ENCODE measurements at places on chromosomes 1 and 21.

GRCh38 chr1:64536836-64537490, 67.0 kb downstream of the CACHD1 start:
- no peak for DNase-seq

GRCh38 chr21:35326677-35327076, 277.6 kb upstream of the RUNX1 start:
- DNase-seq = no peak

GRCh38 chr1:30919025-30919881, 10.7 kb upstream of the SDC3 start:
- no peak for DNase-seq

GRCh38 chr1:219744652-219745469, 132.0 kb upstream of the ZC3H11B start:
- no peak for DNase-seq

DNA sequence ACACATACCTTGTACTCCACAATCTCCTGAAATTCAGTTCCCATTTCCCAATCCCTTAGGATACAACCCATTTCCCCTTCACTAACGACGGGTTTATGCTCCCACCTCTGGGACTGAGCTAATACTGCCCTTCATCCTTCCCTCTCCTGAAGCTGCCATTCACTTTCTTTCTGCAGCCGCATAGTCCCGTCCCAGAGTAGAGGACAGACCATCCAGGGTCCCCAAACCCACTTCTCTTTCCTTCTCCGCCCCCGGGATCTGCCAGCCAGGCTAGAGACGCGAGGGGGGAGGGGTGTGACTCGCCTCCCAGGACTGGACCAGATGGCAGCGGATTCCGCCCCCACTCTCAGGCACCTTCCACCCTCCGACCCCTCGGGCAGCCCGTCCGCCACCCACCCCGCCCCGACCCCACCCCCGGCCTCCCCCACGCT, 679 bp downstream of the ABL2 start:
- DNase-seq = peak; percentile 23

GRCh38 chr1:224245188-224245587, 62.1 kb downstream of the DEGS1 start:
- DNase-seq = no peak

DNA sequence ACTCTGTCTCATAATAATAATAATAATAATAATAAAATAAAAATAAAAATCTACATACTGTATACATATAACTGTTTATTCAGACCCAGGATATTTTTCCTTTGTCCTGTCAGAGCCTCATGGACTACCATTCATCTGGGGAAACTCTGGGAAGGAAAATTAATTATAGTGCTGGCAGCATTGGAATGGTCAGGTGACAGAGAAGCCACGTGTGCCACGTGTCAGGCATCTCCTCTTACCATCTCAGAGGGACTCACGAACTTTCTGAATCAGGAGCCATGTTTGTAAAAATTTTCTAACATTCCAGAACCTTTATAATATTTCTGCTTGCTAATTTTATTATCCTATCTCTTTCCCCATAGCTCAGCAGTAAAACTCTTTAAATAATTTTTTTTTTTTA, 97.8 kb upstream of the HNRNPU start:
- DNase-seq = no peak

DNA sequence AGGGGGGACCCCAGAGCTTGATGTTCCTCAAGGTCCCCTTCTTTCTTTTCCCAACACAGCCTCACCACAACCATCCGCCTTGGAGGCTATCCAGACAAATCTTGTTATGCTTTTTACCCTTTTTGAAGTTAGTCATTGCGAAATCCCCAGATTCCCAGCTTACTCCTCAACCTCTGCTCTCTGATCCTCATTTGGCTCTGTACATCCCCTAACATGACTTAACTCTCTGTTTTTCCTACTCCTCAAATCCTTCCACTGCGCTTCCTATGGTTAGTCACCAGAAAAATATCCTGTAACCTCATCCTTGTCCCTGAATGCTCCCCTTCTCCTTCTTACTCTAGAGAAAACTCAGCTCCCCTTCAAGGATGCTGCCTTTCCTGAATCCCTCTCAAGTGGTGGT, 189.1 kb upstream of the POU3F1 start:
- no peak for DNase-seq

- DNase-seq = no peak
Observed at GRCh38 chr1:60888126-60888525, 194.2 kb upstream of the NFIA start.

GRCh38 chr1:225454733-225455132, 26.9 kb upstream of the LBR start:
- peak; percentile 71 for DNase-seq

DNA sequence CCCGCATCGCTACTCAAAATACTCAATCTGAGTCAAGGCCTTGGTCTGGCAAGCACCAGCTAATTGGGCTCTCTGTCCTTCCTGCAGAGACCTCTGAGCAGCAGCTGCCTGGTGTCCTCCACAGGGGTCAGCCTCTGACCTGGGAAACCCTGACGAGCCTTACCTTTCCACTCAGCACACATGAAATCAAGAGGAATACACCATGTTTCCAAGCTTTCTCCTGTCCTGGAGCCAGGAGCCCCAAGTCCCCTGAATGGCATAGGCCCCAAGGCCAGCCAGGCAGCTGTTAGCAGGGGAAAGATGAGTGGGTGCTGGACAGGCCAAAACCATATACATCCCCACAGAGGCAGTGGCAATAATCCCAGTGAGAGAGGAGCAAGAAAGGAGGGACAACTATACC, 27.2 kb upstream of the TSPEAR start:
- DNase-seq = no peak

- no peak for DNase-seq
Observed at GRCh38 chr1:223225481-223225880, 82.4 kb upstream of the TLR5 start.

DNA sequence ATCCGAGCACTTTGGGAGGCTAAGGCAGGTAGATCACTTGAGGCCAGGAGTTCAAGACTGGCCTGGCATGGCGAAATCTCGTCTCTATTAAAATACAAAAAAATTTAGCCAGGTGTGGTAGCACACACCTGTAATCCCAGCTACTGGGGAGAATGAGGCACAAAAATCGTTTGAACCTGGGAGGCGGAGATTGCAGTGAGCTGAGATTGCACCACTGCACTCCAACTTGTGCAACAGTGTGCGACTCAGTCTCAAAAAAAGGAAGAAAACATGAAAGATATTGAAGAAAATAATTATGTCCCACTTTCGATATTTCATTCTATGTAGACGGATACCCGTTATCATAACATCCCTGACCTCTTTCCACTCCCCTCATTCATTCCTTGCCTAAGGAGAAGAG, 19.2 kb downstream of the TUT4 start:
- no peak for DNase-seq

GRCh38 chr1:9612871-9613624, 24.3 kb downstream of the TMEM201 start:
- no peak for DNase-seq

DNA sequence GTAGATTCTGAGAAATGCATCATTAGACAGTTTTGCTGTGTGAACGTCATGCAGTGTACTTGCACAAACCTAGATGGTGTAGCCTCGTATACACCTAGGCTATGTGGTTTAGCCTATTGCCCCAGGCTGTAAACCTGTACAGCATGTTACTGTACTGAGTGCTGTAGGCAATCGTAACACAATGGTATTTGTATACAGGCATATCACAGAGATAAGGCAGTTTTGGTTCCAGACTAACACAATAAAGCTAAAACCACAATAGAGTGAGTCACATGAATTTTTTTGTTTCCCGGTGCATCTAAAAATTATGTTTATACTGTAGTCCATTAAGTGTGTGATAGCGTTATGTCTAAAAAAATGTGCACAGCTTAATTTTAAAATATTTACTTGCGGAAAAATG, 6.9 kb downstream of the IL10RB start:
- DNase-seq = no peak

DNA sequence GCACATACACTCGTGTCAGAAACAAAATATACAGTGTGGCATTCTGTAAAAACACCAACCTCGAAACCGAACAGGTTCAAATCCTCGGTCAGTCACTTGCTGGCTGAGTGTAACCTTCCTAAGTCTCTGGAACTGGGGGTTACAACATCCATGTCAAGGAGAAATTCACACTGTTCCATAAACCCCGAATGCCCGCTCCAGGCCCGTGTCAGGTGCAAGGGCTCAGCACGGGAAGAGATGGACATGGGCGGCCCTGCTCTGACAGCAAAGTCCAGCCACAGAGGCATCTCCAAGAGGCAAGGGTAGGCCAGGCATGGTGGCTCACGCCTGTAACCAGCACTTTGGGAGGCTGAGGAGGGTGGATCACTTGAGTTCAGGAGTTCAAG, 79.5 kb downstream of the SLC66A1 start:
- DNase-seq = no peak

- no peak for DNase-seq
Observed at GRCh38 chr1:15049067-15049466, 104.5 kb upstream of the TMEM51 start.

- DNase-seq = no peak
Observed at GRCh38 chr1:173427146-173428054, 49.7 kb upstream of the PRDX6 start.

GRCh38 chr1:228279011-228279721, 71.3 kb downstream of the OBSCN start:
- no peak for DNase-seq

DNA sequence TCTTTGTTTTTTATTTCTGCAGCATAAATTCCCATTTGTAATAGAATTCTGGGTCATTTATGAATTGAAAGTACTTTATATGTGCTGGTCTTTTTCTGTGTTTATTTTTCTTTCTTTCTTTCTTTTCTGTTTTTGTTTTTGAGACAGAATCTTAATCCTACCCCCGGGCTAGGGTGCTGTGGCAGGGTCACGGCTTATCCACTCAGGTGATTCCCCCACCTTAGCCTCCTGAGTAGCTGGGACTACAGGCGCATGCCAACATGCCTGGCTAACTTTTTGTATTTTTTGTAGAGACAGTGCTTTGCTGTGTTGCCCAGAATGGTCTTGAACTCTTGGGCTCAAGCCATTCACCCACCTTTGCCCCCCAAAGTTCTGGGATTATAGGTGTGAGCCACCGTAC, 18.7 kb downstream of the RAP1A start:
- DNase-seq = no peak

DNA sequence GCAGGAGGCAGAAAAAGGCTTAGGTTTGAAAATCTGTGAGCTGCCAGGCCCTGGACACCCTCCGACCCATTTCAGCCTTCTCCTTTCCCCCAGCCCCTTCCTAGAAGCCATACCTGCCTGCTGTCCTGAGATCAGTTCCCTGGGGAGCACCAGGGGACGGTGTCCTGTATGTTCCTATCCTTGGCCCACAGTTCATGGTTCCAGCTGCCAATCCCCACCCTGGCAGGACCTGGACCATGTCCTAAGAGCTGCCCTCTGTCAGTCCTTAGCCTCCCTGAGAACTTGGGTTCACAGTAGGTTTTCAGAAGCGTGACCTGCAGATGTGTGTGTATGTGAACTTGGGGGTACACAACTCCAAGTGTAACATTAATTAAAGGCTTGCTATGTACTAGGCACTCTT, 3.8 kb downstream of the TCEA3 start:
- DNase-seq = no peak

- no peak for DNase-seq
Observed at GRCh38 chr1:119758584-119758983, 10.1 kb downstream of the HMGCS2 start.

- DNase-seq = no peak
Observed at GRCh38 chr21:43819511-43820405, 30.4 kb downstream of the RRP1 start.

- DNase-seq = no peak
Observed at GRCh38 chr21:26126168-26126553, 44.4 kb downstream of the APP start.

DNA sequence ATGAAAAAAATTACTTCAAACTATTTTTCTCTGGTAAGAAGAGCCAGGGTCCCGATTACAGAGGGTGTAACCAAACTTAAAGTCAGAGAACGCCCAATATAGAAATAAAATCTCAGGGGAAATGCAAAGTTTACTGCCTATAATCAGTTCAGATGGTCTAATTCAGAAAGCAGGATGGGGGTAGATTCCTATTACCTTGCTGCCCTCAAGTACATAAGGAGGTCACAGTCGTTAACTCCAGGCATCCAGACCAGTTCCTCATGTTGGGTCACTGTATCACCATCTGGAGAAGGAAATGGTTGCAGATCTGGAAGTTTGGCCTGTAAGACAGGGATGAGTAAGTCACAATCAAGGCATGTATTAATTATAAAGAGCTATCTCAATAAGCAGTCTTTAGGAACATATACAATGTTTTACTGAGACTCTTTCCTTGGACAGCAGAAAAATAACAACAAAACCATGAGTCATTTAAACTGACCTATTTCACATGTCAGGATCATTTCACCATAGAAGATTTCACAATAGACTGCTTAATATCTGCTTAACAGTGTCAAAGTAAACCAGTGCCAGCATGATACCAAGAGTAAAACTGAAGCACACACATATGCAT, 179.4 kb downstream of the SLC45A1 start:
- DNase-seq = no peak

GRCh38 chr1:161285521-161285920, 24.2 kb downstream of the MPZ start:
- DNase-seq = no peak

DNA sequence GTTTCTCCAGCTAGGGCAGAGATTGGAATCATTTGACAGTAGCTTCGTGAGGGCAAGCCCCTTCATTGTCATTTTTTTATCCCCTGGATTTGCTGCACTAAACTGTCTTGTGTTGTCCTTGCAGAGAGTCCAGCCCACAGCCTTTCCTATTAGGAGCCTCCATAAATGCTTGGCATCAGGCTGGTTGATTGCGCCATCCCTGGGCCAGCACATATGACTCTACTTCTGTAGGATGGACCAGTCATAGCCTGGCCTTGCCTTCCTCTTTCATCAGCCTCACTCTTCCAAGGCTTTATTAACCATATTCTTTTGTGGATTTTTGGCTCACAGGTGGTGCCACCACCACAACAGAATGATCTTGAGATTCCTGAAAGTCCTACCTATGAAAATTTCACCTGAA, 31.4 kb downstream of the LY9 start:
- no peak for DNase-seq

DNA sequence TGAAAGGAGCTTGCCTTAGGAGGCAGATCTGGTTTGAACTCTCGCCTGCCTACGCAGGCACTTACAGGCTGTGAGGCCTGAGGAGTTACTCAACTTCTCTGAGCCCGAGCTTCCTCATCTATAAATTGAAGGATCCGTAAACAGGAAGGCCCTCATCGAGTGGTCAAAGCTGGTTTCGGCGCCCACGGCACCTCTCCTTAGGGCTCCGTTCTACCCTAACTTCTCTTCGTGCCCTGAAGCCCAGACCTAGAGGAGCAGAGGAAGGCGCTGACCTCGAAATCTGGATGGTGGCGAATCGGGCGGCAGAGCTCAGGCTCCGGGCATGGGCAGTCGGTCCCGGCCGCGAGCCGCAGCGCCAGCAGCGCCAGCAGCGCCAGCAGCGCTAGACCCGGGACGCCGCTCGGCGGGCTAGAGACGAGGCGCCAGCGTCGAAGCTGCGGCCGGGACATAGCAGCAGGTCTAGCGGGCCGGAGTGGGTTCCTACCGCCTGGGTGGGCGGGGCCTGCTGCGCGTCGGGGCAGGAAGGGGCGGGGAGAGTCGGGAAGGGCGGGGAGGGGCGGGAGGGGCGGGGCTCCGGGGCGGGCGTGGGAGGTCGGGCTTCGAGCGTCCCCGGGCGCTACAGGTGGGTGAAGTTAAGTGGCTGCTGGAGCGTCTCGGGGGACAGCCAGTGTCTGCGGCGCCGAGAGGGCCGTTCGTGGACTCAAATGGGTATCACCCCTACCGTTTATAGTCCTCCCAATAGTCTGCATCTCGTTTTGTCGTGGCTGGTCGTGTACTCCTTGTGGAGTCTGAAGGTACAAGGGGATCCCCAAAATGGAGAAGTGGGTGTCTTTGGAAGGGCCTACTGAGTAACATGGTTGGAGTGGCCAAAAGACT, at the start of gene CTBS:
CTBS (minus strand) TSS at position 474 of the 876 bp plus-strand sequence; CDS start at position 449, 25 bp downstream.
- DNase-seq = peak; percentile 84

- DNase-seq = no peak
Observed at GRCh38 chr1:23037081-23037740, 17.9 kb downstream of the KDM1A start.
